ENCODE measurements at places on chromosomes 2 and 18. TPM values are rescaled to one million over a fixed set of nuclear protein-coding genes. Genes with fewer than 3 reads are reported as not detected.

MEP1B gene
- total RNA-seq: 0.72 TPM

PUS10 gene
- total RNA-seq: 4.7 TPM

TMEM178A gene
- 2.1 TPM for total RNA-seq

- DNase-seq: no peak
These were observed 176.8 kb downstream of the ZEB2 start for GRCh38 chr2:144343145-144343544.
